ENCODE measurements at places on chromosomes 2 and 18.

GRCh38 chr2:210686401-210686800 is 130.0 kb downstream of the CPS1 start:
- no peak for DNase-seq

DNA sequence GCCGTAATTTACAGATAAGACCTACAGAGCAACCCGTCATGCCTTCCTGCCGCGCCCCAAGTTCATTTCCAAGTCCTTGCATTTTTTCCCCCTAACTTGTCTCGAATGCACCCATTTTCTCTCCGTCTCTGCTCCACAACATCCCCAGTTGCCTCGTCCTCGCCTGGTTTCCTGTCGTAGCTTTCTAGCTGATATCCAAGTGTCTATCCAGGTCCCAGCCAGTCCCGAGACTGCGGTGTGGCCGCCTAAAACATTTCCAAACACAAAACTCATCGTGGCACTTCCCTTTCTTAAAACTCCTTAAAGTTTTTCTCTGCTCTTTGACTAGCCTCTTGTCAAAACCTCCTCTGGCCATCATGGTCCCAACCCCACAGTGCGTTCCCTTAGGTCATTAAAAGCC is 1.2 kb upstream of the BARD1 start:
- DNase-seq = no peak

DNA sequence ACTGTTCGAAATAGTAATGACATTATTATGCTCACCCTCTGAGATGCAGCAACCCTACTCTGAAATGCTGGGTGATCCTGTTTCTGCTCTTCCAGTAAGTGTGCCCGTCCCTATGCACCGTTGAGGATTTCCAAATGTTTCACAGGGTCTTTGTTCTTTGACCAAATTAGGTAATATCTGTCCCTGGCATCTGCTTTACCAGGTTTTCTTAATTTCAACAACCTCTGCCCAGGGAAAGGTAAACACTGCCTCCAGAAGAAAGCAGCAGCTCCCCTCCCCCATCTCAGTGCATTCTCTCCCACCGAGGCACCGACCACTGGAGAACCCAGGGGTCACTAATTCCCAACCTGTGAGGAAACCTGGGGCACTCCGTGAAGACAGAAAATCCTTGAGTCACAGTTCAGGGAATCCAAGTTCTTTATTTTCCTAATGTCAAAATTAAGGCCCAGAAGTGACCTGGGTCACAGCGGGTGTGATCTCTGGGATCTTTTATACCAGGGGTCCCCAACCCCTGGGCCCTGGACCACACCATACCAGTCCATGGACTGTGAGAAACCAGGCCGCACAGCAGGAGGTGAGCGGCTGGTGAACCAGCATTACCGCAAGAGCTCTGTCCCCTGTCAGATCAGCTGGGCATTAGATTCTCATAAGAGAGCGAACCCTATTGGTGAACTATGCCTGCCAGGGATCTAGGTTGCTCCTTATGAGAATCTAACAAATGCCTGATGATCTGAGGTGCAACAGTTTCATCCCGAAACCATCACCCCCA is 1.2 kb upstream of the GRB14 start:
- no peak for DNase-seq

DNA sequence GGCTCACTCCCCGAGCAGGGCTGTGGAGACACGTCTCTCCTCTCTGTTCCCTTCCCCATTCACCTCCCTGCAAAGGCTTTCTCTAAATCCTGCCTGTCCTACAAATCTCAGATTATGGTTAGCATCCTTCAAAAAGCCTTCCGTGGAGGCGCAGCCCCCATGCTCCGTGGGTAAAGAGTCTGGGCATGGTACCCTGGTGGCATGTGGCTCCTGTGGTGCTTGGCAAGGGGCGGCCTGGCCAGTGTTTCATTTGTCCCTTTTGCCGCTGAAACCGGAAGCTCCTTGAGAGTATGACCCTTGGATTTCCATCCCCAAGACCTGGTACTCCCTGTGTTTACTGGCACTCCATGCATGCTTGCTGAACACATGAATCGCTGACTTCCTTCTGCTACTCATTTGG is 839.3 kb upstream of the SALL3 start:
- no peak for DNase-seq

GRCh38 chr2:6526093-6526824 is 339.4 kb downstream of the CMPK2 start:
- DNase-seq = no peak

DNA sequence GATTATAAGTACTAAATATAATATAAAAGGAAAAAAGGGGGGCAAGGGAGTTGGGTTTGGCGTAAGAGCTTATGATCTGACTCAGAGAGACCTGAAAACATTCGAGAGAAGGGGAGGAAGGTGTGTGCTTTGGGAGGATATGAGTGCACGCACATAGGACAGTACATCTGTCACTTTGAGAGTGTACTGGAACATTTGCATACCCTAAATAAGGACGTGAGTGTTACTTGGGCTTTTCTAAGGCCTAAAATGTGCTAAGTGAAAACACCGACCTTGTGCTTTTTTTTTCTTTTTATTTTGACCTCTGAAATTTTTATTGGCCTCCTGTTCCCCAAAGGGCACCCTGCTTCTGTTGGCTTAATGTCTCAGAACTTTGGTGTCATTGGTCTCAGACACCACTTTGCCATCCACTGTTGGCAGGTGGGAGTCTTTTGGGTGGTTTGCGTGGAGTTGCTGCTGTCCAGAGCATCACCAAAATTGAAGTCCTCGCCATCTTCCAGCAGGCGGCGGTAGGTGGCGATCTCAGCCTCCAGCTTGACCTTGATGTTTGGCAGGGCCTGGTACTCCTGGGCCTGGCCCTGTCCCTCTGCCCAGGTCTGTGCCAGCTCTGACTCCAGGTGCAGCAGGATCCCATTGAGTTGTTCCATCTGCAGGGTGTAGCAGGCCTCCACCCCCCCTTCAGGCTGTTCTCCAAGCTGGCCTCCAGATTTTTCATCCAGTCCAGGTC is 57.7 kb downstream of the CD28 start:
- DNase-seq = no peak

GRCh38 chr2:68151037-68151436 is 6.7 kb upstream of the PNO1 start:
- no peak for DNase-seq

DNA sequence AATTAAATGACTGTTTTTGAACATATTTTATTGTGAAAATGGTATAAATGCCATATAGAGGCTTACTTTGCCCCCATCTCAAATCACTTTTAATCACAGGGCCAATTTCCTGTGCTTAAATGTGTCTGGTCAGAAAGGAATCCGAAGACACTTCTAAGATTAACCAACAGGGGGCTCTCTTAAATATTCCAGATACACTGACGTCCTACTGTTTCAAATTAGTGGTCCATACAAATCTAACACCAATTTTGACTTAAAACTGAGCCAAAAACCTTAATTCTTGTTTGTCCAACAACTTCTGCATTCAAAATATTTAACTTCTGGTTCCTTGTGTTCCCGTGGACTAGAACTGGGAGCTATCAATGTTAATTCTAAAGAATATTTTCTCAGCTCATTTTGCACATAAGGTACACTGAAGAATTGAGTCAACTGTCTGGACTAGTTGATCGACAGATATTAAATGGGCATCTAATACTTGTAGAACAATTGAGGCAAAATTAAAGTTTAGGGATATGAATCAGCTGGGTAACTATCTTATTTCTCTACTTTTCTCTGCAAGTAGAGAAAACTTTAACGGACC is 557.5 kb downstream of the ARHGAP15 start:
- DNase-seq = no peak

GRCh38 chr2:85935746-85936208 is 47.0 kb upstream of the ST3GAL5 start:
- DNase-seq = no peak

GRCh38 chr2:238483656-238484055 is 56.9 kb downstream of the ASB1 start:
- no peak for DNase-seq

GRCh38 chr2:29700560-29700959 is 220.8 kb downstream of the ALK start:
- DNase-seq = no peak

DNA sequence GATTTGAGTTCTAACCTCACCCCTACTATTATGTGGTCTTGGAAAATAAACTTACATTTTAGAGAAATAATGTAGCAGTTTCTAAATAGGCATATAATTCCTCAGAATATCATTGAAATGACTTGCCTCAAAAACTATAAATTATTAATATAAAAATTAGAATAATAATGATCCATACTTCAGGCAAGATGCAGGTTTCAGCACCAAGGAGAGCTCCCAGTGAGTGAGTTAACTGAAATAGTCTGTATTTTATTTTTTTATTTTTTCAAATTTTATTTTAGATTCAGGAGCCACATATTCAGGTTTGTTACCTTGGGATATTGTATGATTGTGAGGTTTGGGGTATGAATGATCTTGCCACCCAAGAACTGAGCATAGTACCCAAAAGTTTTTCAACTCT is 472.2 kb upstream of the DCC start:
- DNase-seq = no peak

GRCh38 chr18:3456686-3457069 is 6.7 kb downstream of the TGIF1 start:
- DNase-seq = no peak

DNA sequence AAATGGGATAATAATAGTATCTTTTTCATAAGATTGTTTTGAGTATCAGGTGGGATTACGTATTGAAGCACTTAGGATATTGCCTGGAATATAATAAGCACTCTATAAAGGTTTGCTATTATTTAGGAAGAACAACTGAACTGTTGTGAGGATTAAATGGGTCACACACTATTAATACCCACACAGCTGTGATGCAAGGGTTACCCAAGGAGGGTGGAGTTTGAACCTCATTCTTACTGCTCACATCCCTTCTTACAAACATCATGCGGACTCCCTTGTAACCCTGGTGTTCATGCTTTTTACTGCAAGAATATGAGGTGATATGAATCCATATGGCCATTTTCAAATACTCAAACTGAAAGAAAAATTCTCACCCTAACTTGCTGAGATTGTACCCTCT is 113.5 kb downstream of the KCTD1 start:
- DNase-seq = no peak

DNA sequence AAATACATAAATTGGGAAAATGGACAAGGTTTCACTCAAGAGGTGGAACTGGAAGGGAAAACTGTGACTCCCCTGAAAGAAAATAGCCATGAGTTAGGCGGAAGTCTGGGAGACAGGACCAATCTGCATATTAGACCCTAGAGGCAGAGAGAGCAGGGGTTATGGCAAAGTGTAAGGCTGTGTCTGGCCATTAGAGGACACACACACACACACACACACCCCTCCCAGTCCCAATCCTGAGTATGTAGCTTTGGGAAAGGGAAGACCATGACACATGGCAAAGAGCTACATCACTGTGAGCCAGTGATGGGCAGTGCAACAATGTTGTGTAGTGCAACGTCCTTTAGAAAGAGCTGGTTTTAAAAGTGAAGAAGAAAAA is 479.9 kb upstream of the NXPH2 start:
- DNase-seq = no peak

- DNase-seq = no peak
Observed at GRCh38 chr2:165634282-165634681, 159.8 kb downstream of the GALNT3 start.

GRCh38 chr18:55228191-55228590 is 268.9 kb upstream of the CCDC68 start:
- no peak for DNase-seq

GRCh38 chr2:55033076-55033742 is 17.0 kb downstream of the RTN4 start:
- DNase-seq = no peak

- DNase-seq = no peak
Observed at GRCh38 chr2:21757805-21758430, 634.1 kb downstream of the TDRD15 start.

DNA sequence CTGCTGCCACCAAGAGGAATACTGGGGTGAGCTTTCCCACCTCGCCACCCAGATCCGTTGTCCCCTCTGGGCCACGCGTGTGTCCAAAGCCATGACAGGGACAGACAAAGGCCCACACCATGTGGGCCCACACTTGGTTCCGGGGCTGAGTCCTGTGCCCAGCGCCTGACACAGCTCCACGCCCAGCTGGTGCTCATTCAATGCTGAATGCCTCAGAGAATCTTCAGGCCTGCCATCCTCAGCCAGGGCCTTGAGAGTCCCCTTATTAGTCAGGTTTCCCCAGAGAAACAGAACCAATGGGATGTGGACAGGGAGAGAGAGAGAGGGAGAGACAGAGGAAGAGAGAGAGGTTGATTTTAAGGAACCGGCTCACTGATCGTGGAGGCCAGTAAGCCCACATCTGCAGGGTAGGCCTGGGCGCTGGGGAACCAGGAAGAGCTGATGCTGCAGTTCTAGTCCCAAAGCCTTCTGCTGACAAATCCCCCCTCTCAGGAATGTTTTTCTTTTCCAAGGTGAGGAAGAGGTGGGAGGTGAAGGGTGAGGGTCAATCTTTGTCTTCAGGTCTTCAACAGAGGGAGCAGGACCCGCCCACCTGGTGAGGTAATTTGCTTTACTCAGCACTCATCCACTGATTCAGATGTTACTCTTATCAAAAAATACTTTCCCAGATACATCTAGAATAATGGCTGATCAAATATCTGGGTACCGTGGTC is 10.2 kb upstream of the SPATA3 start:
- no peak for DNase-seq

DNA sequence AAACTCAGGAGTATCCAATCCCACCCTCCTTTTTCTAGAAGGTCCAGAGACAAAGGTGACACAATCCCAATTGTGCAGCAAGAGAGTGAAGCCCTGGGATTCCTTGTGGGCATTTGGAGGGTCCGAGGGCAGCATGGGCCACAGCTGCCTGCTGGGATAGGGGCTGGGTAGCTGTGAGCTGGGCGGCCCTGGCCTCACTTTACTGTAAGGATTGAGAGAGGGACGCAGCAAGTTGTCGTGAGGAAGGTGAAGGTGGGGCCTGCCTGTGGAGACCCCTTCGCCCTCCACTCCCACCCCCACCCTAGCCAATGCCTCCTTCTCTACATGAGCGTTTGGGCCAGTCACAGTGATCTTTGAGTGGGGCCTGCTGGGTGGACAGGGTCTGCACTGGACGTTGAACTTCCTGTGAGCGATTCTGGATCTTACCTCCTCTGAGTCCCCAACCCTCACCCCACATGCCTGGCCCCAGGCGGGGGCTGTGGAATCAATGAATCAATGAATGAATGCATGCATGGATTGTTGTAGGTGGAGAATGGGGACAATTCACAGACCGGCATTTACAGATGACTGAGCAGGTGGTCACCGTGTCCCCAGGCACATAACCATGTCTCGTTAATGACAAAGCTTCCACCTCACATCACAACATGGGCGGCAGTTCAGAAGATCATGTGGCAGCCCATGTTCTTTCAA is 107.2 kb downstream of the INHBB start:
- no peak for DNase-seq

- DNase-seq = no peak
Observed at GRCh38 chr18:7696780-7697179, 129.7 kb downstream of the PTPRM start.

DNA sequence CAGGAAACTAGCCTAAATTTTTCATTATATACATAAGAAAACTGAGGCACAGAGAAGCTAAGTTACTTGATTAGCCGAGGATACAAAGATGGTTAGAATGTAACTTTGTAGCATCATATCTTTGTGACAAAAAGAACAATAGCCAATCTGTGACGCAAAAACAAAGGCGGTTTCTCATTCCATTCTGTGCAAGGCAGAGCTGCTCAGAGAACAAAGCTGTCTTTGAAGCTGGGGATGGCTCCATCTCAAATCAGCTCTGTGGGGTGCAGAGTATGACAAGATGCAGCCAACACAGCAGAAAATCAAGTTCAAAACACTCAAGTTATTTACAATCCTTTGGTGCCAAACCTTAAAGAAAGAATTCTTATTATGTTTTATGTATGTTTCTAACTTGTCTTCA is 81.9 kb upstream of the VWC2L start:
- DNase-seq = no peak

GRCh38 chr2:208222351-208222750 is 32.5 kb downstream of the IDH1 start:
- no peak for DNase-seq

- no peak for DNase-seq
Observed at GRCh38 chr2:134367213-134367612, 113.3 kb downstream of the MGAT5 start.

All from effector memory CD4-positive, alpha-beta T cell (primary cell).